CD8-positive, alpha-beta memory T cell (primary cell): ENCODE measurements at places on chromosomes 5 and 9. TPM values are rescaled to one million over a fixed set of nuclear protein-coding genes. Genes with fewer than 3 reads are reported as not detected.

SOHLH1 gene
- total RNA-seq, result not detected

DNA sequence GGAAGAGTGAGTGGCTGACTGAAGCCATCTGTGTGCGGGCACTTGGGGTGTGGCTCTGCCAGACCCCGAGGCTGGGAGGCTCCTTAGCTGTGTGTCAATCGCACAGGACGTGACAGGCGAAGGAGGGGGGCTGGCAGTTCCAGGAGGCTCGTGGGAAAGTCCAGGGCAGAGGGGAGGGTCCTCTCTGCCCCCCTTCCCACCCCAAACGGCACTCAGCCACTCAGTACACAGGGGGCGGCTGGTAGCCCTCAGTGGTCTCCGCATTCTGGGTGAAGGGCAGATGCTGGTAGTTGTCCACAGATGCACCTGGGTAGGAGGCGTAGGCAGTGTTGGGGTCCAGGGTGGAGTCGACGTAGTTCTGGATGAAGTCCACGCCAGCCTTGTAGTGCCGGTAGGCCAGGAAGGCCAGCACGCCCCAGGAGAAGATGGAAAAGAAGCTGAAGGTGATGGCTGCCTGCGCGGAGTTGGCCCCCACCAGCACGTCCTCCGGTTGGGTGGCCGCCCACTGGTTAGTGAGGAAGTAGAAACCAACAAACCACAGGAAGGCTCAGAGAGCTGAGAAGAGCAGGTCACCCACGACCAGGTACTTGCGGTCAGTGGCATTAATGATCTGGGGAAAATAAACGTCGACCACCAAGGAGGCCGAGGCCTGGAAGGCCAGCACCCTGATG is 85.4 kb upstream of the CEP78 start:
- H3K27ac ChIP-seq, result no peak overlapping the region
- H3K4me3 ChIP-seq, result no peak overlapping the region
- no peaks in the 10 kb centered on the region for H3K36me3 ChIP-seq
- H3K27me3 ChIP-seq, result no peaks in the 10 kb centered on the region
- no peak for DNase-seq
- H3K4me1 ChIP-seq, result no peaks in the 10 kb centered on the region

DNA sequence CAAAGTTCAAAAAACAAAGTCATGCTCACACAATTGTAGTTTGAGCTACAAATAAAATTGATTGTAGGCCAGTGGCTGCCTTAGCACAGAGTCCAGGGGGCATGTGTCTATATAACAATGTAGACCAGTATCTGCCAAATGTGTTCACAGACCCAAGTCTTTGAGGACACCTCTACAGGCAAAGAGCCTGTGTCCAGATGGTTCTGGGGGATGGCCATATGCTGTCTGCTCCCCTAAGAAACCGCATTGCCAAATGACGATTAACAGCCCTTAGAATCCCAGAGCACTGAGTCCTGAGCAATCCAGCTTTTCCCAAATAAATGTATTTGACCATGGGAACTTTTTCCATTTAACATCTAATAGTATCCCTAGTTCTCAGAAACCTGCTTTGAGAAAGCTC is 169.6 kb downstream of the ADCY2 start:
- no peak overlapping the region for H3K4me3 ChIP-seq
- H3K4me1 ChIP-seq, result no peaks in the 10 kb centered on the region
- H3K27me3 ChIP-seq, result no peaks in the 10 kb centered on the region
- H3K27ac ChIP-seq, result no peak overlapping the region
- DNase-seq, result no peak
- H3K36me3 ChIP-seq, result no peaks in the 10 kb centered on the region

- H3K36me3 ChIP-seq, result no peaks in the 10 kb centered on the region
- no peaks in the 10 kb centered on the region for H3K27me3 ChIP-seq
- no peak overlapping the region for H3K27ac ChIP-seq
- H3K4me1 ChIP-seq, result peaks cover 29% of the 10 kb centered on the region
- no peak overlapping the region for H3K4me3 ChIP-seq
Measured at GRCh38 chr5:139443831-139444453, 4.6 kb upstream of the DNAJC18 start.

DNA sequence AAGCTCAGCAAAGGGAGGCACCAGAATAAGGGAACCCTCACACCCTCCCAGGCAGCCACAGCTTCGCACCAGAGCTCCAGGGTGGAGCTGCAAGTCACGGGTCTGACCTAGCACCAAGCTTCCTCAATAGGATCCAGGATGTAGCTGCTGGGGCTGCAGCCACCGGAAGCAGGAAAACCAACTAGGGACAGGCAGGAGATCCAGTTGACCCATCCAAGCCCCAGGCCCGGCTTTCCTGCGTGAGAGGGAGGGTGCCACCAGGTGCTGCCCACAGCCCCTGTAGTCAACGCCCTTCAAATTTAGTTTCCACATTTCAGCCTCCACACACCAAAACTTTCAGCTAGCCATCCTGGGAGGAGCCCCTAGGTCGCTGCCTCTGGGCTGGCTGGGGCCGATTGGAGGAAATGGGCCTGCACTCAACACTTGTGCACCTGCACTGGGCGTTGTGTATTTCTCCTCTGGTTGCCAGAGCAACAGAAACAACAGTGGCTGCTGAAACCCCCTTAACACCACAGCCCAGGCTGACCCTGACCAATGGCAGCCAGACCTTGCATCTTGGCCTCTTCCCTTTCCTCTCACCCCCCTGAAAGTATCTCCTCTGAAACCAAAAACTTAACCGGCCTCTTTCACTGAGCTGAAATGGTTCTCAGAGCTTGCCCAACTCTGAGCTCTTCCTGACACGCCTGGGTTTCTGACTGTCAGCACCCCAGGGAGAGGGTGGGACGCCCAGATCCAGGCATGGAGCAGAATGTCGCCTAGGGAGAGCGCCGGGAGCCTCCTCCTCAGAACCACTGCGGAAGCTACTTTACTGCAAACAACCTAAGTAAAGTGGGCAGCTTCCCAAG is 226.5 kb upstream of the MAP3K1 start:
- H3K4me3 ChIP-seq, result peak overlapping the region; percentile 24
- H3K36me3 ChIP-seq, result no peaks in the 10 kb centered on the region
- peaks cover 49% of the 10 kb centered on the region for H3K4me1 ChIP-seq
- H3K27me3 ChIP-seq, result no peaks in the 10 kb centered on the region
- peak; percentile 16 for DNase-seq

GRCh38 chr9:17148324-17148723 is 13.5 kb downstream of the CNTLN start:
- no peaks in the 10 kb centered on the region for H3K4me1 ChIP-seq
- H3K27ac ChIP-seq, result no peak overlapping the region
- no peaks in the 10 kb centered on the region for H3K27me3 ChIP-seq
- DNase-seq, result no peak
- H3K36me3 ChIP-seq, result no peaks in the 10 kb centered on the region

DNA sequence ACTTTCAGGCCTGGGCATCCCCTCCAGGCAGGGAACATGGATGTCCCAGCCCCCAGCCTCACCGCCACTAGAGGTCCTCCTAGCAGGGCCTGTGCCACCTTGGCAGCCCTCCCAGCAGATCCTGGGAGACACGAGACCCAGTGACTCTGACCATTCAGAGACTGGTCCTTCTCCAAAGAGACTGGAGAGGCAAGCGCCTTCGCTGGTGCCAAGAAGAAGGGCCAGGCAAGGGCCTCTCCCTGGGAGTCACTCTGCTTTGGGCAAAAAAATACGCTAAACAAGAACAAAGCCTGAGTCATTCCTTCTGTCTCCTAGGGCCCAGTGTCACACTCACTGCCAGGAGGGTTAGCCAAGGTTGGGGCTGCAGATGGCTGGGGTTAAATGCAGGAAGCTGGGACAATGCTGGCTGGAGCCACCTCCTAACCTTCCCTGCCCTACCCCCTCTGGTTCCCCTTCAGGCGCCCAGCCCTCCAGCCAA is 35.3 kb upstream of the SMIM23 start:
- H3K4me1 ChIP-seq, result no peaks in the 10 kb centered on the region
- no peak overlapping the region for H3K4me3 ChIP-seq
- DNase-seq, result no peak
- H3K27me3 ChIP-seq, result no peaks in the 10 kb centered on the region
- no peaks in the 10 kb centered on the region for H3K36me3 ChIP-seq
- H3K27ac ChIP-seq, result no peak overlapping the region
